ENCODE measurements at places on chromosomes 11 and 22.

- DNase-seq: no peak
Observed at GRCh38 chr11:63042596-63042995, 27.0 kb upstream of the SLC22A8 start.

DNA sequence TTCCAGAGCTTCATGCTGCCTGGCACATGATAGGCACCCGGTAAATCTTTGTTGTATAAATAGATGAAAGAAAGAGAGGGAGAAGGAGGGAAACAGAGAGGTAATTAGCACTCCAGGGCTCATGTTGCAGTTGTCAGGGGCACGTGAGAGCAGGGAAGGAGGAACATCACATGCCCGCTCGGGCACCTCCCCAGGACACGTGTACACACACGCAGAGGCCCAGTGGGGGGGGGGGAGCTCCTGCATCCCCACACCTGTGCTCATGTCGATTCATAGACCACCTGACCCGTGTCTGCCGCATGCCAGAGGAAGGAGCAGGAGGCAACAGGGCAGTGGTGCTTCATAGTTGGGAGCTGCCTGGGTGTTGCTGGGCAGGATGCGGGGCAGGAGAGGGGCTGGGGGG is 37.1 kb upstream of the NNMT start:
- no peak for DNase-seq

DNA sequence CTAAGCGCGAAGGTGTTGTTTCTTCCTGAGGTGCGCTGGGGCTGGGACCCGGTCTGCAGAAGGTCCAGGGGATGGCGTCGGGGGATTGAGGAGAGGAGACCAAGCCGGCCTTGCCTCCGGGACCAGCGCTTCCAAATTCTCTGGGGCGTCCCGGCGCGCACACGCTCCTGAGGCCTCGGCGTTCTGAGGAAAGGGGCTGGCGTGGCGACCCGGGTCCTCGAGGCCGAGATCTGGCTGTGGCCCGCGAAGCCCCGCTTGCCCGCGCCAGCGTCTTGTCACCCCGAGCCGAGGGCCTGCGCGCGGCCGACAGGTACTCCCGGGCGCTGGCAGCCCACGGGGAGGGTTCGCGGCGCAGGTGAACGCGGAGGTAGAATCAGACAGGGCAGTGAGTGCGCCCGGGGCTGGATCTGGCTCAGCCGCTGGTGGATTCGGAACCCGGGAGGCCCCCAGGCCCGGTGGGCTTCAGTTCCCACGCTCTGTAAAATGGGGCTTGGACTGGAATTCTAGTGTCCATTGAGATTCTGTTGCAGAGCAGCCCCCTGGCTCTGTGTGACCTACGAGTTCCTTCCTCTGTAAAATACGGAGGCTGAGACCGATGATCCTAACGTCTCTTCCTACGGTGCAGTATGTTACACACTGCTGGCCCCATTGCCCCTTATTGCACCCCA is 14.7 kb downstream of the SSH3 start:
- DNase-seq: no peak

DNA sequence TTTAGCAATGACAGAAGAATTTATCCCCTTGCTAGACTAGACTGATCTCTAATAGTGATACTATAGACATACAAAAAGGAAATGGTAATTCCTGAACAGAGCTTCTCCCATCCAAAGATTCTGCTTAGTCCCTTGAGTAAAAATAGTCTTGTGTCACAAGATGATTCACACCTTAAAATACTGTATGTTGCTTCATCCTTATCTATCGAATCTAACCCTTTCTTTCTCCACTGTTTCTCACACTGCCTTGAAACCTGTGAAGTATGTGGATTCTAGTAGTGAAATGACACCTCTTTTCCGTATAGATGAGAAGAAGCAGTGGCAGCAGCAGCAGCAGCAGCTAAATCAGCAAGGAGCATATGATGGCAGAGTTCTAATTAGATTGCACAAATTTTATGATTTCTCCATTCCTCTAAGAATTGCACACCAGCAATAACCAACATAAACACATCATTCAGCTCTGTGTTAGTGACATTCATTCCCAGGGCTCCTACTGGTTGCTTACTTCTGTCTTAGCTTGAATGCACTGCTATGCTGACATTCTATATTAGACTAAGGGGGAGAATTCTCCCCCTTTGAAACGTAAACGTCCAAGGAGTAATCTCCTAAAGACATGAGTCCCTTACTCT is 14.6 kb downstream of the KCNA4 start:
- DNase-seq: no peak

DNA sequence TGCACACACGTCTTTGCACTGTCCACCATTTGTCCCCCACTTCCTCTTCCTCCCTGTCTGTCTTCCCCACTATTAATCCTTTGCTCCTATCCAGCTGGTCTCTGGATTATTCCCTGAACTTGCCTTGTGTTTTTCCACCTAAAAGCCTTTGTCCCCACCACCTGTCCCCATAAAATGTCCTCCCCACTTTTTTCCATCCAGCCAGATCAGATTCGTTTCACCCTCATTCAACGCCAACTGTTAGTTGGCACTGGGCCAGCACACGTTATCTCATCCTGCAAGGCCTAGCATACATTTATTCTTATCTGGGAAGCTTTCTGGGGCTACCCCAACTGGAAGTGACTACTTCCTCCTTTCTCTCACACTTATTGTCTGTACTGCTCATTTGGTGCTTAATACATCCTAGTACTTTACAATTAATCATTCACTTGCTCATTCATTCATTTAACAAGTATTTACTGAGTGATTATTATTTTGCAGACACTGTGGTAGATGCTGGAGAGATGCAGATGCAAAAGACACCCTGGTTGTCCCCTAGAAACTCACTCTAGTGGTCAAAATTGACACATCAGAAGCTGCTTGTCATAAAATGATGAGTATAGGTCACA is 96.2 kb downstream of the RASSF10 start:
- DNase-seq: no peak

- DNase-seq: no peak
Observed at GRCh38 chr11:2942872-2943710, 13.9 kb upstream of the PHLDA2 start.

DNA sequence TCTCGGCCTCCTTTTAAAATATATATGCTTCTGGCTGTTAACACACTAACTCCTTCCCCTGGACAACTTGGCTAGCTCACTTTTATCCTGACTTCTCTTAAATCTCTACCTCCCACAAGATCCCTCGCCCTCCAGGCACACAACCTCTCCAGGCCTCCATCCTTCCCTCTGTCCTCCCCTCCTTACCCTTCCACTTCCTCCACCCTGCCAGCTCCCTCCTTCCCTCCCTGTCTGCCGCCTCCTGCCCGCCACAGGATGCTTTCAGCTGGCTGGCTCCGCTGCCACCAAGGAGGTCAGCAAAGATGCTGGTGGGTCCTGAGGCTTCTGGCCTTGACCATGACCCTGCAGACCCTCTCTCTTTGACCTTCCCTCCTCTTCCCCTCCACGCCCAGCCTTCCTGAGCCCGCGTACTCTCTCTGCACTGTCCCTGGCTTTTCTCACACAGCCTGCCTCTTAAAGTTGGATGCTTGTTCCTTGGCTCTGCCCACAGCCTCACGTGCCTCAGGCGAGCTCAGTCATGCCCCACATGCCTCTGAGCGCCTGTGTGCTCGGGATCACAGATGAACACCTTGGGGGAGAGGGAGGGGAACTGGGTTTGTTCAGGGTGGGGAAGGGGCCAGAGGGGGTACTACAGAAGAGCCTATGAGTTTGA is 6.7 kb downstream of the NFAM1 start:
- DNase-seq: no peak

DNA sequence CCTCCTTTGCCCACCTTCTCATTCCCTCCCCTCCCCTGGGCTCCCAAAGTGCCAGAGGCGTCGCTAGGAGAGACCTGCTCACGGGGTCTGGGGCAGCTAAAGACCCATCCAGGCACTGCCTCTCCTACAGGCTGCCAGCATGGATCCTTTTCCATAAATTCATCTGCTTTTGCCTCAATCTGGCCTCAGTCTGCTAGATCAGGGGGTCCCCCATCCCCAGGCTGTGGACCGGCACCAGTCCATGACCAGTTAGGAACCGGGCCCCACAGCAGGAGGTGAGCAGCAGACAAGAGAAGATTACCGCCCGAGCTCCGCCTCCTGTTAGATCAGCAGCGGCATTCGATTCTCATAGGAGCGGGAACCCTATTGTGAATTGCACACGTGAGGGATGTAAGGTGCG is 12.3 kb downstream of the LTO1 start:
- DNase-seq: no peak

- DNase-seq: no peak
Observed at GRCh38 chr11:93653571-93653970, 7.9 kb upstream of the CEP295 start.

- DNase-seq: no peak
Observed at GRCh38 chr11:62728171-62728988, at the start of gene TTC9C. TSS of gene TTC9C (plus strand) at chr11:62728486. CDS start at chr11:62728849, 363 bp downstream.

DNA sequence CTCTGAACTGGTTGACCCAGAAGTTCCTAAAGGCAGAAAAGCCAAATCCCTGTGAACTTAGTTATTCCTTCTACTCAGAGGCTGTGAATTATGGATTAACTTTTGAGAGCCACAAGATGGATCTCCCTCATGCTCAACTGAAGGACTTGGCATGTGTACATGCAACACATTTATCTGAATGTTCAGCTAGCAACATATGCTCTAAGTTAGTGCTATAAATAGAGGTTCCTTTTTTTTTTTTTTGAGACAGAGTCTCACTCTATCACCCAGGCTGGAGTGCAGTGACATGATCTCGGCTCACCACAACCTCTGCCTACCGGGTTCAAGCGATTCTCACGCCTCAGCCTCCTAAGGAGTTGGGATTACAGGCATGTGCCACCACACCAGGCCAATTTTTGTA is 40.1 kb downstream of the EIF4ENIF1 start:
- DNase-seq: no peak

DNA sequence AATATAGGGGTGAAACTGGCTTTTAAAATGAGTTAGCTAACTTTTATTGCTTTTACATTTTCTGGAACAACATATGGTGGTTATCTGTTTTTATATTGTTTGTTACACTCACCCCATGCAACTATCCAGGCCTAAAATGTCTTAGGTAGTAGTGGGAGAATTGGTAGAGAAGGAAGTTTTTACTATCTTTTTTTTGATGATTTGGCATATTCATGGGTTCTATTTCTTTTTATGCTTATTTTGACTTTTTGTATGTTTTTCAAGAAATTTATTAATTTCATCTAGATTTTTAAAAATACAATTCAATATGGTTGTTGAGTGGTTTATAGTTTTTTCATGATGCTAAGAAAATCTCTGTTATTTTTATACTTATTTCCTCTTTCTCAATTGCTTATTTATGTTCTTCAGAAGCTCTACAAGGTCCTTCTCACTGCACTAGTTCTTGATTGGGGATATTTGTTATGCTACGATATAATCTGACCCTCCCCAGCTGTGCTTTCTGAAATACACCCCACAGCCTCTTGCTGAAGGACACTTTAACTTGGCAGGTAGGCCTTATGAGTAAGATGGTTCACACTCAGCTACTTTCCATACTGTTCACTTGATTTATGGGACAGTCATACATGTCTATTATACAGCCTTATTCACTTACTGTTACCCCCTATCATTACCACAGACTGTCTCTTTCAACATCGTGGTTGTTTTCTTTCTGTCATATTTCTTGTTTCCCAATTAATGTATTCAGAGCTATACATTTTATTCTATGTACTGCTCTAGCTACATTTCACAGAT is 431.2 kb downstream of the METTL15 start:
- DNase-seq: no peak

DNA sequence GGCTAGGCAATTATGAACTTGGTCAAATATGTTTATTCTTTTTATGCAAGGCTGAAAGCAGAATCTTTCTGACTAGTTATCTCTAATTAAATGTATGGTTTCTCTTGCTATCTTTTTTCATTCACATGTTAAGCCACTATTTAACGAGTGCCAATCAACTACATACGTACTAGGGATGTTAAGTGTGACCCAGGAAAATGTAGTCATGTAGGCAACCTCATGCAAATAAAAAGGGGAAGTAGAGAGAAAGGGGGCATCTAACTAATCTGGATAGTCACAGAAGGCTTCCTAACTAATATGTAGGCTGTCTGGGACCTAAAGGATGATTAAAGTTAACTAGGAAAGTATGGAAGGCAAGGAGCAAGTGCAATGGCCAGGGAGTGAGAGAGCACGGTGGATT is 23.5 kb downstream of the TBRG1 start:
- DNase-seq: no peak

- no peak for DNase-seq
Observed at GRCh38 chr11:2911088-2911784, 18.0 kb downstream of the PHLDA2 start.

- no peak for DNase-seq
Observed at GRCh38 chr11:33802194-33802950, 28.1 kb upstream of the FBXO3 start.

Measured in stimulated activated naive CD8-positive, alpha-beta T cell treated with anti-CD3 and anti-CD28 coated beads, Interleukin-15, amount 100 ng/mL, for 72 hours (primary cell).